Heart right ventricle (tissue), 16 donors: ENCODE measurements at places on chromosomes 7 and 10. TPM values are rescaled to one million over a fixed set of nuclear protein-coding genes. Genes with fewer than 3 reads are reported as not detected.

DNA sequence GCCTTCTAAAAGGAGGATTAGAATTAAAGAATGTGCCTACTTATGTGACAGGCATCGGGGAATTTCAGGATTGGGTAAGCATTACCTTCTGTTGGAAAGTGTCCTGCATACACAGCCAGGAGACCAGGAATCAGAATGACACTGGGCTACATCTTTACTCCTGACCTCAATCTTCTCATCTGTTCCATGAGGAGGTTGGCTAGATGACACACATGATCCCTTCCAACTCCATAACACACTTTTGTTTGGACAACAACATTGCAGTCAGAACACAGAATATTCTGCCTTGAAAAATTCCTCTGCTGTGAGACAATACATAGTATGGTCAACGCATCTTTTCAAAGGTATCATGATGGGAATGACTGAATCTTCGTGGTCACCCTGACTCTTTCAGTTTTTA lies 1281.2 kb upstream of the SORCS1 start:
- DNase-seq, result no peak

DNA sequence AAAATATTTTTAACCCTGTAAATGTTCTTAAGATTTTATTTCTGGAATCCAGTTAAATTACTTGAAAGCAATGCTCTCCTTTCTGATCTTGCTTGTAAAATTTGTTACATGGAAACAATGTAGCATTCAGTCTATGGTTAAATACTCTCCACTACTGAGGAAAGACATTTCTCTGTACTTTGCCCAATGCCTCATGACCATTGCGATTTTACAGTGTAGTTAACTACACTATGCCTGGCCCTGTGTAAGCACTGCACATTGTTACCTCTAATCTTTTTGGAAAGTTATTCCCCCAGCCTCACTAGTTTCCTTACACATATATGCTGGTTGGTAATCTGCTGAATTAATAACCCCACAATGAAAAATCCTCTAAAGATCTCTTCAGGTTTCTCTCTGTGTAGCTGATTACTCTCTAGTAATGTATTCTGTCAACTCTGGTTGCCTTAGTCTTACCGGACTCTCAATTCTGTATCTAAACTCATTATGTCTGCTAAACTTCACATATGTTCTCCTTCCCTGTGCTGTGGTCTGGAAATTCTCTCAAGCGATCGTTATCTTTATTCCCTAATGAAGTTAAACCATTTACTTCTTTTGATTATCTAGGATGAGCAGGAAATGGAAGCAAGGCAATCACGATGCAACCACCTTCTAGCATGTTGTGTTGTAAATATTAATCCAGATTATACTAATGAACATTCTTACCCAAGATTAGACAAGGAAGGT lies 58.7 kb upstream of the TMEM106B start:
- DNase-seq, result no peak

GRCh38 chr7:109284943-109285342 lies 715.3 kb downstream of the DNAJB9 start:
- no peak for DNase-seq

Gene HABP2
- total RNA-seq, result not detected

Gene KCND2
- total RNA-seq, result not detected

Gene ZNF804B
- not detected for total RNA-seq

Gene CAMK2B
- total RNA-seq, result 70.6 TPM

Gene MBL2
- total RNA-seq, result not detected

Gene PRF1
- 0.68 TPM for total RNA-seq
